ENCODE measurements at places on chromosomes 6 and 20.

- peak; percentile 35 for DNase-seq
Observed at GRCh38 chr6:30724906-30725667, 4.9 kb downstream of the TUBB start.

DNA sequence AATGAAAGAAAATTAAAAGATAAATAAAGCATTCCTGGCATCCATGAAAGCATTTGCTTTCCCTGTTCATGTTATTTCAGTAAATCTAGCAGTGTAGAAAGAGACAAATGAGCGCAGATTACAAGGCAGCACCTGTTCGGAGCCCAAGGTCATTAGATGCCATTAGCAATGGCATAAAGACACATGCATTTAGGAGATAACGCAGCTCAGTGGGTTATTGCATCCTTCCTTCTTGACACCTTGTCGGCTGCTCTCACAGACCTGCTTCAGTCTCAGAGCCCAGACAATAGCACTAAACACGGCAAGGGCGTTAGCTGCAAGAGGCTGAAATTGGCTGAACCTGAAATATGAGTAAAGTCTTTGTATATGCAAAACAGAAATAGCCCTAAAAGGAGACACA, 140.3 kb downstream of the ATXN1 start:
- DNase-seq, result no peak

DNA sequence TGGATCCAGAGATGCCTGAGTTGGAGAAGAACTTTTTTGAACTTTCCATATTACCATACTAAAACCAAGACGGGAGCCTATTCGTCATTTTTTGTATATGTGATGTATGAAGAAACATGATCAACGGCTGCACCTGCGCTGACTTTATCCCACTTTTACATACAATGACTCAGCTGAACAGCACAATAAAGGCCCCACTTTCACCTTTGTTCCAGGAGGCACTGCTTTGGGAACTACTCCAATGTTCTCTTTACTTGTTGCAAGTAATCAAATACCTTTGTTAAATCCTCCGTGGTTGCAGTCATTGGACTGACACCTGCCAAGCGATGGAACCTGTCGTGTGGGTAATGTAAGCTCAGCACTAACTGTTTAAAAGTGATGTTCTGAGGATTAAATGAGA, 17.3 kb upstream of the BTN3A2 start:
- DNase-seq, result no peak

DNA sequence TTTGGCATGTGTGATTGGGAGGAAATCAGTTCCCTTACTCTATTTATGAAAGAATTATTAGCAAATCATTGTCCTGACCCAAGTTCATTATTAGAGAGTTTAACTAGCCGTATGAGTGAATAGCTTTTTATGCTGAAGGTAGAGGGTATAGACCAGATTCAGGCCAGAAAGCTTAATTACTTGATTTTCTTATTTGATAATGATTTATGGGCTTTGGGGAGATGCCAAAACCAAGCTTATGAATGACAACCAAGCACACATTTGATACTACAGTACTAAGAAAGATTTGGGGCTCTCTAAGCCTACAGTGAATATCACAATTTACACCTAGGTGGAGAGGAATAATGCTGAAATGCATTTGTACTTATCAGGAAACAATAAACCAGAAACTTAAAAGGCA, 193.2 kb downstream of the ARHGAP18 start:
- DNase-seq, result no peak

GRCh38 chr6:108667993-108668392, 107.3 kb downstream of the FOXO3 start:
- peak; percentile 57 for DNase-seq
